CD4-positive, alpha-beta T cell treated with Interferon alpha-2 for 1 hour (primary cell): ENCODE measurements at places on chromosomes 6 and 20.

DNA sequence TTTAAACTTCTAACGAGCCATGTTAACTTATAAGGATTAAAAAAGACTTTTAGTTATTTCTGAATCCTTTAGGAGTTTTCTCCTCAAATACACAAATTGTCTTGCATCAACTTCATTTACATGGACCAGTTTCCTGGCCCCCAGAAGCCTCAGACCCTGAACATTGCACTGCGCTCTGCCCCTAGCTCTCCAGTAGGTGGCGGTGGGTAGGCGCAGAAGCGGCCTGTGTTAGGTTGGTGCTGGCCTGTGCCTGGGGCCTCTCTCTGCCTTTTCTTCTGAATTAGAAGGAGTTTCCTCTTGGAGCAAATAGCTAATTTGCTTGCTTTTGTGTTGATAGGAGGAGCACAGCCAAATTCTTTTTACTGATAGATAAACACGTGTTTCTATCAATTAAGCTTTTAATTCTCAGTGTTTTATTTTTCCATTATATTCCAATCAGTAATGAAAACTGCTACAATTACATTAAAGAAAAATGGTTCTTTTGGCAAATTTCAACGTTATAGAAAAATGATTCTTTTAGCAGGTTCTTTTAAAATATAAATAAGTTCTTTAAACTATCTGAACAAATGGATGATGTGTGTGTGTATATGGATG lies 44.4 kb downstream of the DTD1 start:
- DNase-seq = peak; percentile 54

DNA sequence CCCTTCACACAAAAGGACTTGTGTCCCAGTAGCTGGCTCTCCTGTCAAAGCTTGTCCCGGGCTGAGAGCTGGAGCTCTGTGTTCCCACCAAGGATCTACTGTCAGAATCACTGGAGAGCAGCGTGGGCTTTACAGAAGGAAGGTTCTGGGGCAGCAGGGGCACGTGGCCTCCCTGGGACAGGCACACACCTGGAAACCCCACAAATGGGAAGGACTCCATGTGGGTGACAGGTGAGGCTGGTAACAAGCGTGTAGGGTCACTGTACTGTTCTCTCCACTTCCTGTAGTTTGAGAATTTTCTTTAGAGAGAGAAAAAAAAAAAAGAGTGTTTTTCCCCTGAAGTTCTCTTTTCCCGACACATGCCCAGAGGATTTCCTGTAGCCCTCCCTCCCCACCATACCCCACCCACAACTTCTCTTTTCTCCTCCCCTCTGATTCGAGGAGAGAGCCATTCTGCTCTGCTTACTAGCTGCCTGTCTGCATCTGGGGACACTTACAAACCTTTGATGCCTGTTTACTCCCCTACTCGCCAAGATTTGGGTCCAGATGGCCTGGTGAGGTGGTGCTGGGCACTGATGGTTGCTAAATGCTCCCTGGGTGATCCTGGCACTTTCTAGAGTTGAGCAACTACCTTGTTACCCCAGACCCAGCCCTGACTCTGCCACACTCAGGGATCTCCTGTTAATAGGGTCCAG lies 84.1 kb upstream of the SIRPA start:
- DNase-seq = no peak

DNA sequence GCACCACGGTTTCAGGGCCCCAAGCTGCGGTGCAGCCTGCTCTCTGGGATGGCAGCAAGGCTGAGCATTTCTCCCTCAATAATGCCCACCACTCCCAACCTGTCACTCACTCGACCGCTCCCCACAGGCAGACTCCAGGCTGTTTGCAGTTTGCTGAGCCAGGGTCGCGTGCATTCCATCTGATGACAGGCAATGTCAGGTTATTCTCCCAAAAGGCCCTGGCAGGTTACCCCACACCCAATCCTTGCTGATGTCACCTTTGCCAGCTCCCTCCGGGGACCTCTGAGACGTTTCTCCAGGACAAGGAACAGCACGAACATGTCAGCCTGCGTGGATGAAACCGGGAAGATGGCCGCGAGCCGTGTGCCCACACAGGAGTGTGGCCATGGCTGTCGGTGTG lies 7.1 kb upstream of the SLCO4A1 start:
- no peak for DNase-seq

GRCh38 chr20:25025986-25026605 lies 31.8 kb downstream of the ACSS1 start:
- no peak for DNase-seq

DNA sequence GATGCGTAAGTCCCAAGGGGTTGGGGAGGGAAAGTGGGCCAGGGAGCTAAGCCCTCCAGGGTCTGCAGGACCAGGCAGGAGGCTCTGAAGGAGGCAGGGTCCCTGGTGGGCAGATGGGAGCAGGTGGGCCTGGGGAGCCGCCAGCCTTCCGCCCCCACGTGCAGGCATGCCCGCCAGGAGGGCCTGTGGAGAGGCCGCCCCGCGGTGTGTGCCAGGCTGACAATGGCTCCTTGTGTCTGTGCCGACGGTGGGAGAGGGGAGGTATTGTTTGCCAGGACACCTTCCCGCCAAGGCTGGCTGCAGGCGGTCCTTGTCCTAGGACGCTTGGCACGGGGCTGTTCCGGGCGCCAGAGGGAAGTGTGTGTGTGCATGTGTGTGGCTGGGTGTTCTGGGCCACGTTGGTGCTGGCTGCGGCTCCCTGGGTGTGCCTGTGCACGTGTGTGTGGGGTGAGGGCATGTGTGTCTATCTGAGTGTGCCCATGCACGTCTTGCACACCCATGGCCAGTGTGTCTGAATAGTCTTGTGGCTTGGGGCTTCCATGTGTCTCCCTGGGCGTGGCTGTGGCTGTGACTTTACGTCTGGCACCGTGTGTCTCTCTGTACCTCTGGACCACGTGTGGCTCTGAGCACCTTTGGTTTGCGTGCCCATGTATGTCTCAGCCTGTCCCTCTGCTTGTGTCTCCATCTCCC lies 153.0 kb downstream of the CEBPB start:
- no peak for DNase-seq

DNA sequence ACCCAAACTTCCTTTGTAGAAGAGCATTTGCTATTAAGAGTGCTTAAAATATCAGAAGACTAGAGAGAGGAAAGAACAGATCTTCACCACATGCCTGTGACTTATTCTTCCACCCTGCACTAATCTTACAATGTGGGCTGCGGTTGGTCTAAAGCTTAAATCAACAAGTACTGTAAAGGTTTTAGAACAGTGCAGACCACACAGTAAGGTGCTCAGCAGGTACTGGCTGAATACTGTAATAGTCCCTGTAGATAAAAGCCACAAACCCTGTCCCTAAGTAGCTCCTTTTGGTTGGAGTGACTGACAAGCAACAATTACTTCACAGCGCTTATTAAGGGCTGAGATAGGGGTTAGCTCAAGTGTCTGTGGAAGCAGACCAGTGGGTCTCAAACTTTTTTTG lies 972 bp upstream of the PHF3 start:
- DNase-seq = no peak

DNA sequence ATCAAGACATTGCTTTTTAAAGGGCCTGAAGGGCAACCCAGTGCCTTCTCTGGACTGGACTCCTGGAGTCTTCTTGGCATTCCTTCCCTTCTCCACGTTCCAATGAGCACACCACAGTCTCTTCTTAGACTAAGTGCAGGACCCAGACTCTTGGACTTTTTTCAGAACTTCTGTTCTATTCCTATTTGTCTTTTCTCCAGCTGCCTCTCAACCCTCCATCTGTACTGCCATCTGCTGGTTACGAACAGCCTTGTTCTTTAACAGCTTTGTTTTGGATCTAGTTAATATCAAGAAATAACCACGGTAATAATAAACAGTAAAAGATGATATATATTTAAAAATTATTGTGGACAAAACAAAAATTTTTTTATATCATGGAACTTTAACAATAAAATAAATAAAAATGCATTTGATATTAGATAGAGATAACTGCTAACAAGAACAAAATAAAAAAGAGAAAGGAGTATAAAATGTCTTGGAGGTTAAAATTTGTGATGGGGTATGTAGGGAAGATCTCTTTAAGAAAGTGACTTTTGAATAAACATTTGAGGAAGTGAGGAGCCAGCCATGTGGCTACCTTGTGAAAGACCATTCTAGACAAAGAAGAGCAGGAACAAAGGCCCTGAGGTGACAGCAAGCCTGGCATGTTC lies 105.1 kb upstream of the HCRTR2 start:
- no peak for DNase-seq

GRCh38 chr6:163414117-163414945 lies at the start of gene QKI:
Gene QKI (plus strand): TSS chr6:163414718. CDS start chr6:163415194, 476 bp downstream.
- DNase-seq = peak; percentile 85

- DNase-seq = no peak
Measured at GRCh38 chr6:52843605-52844004, 3.0 kb upstream of the GSTA5 start.

- DNase-seq = no peak
Measured at GRCh38 chr20:47453167-47453782, 48.4 kb upstream of the NCOA3 start.

- DNase-seq = no peak
Measured at GRCh38 chr6:148770408-148771211, 23.8 kb downstream of the UST start.

- no peak for DNase-seq
Measured at GRCh38 chr6:161029195-161029809, 37.7 kb downstream of the MAP3K4 start.

DNA sequence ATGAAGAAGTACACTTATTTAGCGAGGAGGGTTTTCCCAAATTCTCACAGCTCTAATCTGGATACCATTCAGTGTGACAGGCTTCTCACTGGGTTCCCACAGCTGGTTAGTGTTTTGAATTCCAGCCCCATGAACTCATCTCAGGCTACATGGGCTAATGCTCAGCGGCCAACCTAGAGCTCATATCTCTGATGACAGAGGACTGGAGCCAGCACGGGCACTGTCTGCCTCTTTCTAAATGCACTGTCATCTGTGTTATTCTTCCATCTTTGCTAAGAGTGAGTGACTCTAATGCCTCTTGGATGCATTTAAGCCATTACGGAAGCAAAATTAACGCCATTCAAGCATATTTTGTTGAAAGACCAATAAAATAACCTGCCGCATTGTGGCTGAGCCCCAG lies 308.9 kb upstream of the JAG1 start:
- no peak for DNase-seq

- peak; percentile 37 for DNase-seq
Measured at GRCh38 chr6:4134841-4135664, at the start of gene ECI2. Gene ECI2 (minus strand): TSS chr6:4135575. CDS start chr6:4135560, 15 bp downstream.

GRCh38 chr20:48635791-48636267 lies 192.0 kb downstream of the PREX1 start:
- peak; percentile 44 for DNase-seq

- no peak for DNase-seq
Measured at GRCh38 chr6:15673666-15674065, 10.8 kb upstream of the DTNBP1 start.

DNA sequence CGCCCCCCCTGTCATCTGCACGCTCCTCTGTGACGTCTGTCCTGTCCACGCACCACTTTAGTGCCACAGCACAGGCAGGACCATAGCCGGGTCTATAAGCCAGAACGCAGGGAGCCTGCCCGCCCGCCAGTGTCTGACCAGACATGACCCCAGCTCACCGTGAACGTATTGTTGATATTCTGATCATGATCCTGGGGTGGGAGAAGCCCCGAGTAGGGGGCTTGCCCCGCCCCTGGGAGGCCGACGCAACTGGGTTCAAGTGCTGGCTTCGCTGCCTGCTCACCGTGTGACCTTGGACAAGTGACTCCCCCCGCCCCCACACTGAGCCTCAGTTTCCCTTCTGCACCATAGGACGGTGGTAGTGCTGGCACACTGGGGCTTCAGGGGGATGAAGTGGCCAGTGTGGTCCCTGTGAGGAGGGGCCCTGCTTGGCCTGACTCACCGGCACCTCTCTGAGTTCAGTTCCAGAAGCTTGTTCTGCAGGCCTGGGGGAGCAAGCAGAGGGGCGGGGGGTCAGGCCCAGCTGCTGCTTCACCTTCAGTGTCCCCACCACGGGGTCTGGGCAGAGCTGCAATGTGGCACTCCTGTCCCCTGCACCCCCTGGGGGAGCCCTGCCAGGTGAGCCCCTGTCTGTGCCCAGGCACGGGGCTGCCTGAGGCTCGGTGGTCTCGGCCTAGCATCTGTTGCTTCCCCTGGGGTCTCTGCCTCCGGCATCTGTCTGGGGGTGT lies 9.2 kb downstream of the RBBP8NL start:
- DNase-seq = no peak

DNA sequence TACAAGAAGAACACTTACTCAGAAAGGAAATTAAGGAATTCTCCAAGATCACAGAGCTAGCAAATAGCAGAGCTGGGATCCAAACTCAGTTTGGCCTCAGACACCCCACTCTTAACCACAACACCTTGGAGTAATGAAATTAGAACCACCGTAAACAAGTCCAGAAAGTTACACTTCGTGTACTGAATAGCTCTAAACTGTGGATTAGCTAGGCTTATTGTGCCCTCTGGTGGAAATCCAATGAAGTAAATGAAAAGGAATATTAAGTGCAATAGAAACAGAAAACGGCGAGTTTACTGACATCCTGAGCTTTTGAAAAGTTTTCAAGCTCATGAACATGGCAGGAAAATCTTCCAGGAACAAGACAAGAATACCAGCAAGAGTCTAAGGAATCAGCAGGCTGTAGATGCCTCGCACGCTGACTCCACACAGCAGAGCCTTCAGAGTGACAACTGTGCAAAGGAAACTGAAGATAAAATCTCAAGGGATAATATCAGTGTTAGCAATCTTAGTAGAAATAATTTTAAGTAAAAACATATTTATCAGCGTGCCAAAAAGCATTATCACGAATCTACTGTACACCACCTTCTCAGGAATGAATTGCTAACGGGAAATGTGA lies 34.6 kb downstream of the FBXO5 start:
- DNase-seq = no peak

- no peak for DNase-seq
Measured at GRCh38 chr6:128870746-128871145, 12.2 kb upstream of the LAMA2 start.

- DNase-seq = no peak
Measured at GRCh38 chr6:3888153-3888957, 39.2 kb downstream of the FAM50B start.

DNA sequence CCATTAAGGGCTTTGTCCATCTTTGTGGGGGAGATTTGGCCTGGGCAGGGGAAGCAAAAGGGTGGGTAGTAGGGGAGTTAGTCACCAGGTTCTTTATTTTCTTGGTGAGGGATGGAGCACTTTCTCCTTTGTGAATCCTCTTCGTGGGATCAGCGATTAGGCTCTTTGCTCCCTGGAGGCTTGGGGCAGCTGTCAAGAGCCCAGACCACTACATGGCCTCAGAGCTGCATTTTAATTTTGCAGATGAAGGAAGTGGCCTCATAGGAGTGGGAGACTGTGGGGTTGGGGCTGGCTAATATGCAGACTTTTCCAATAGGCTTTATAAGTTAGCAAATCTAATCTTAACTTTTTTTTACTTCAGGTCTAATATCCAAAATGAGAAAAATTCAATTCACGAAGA lies 168.1 kb upstream of the DEFB112 start:
- no peak for DNase-seq

- DNase-seq = no peak
Measured at GRCh38 chr20:43559147-43559987, 540 bp downstream of the SGK2 start.

DNA sequence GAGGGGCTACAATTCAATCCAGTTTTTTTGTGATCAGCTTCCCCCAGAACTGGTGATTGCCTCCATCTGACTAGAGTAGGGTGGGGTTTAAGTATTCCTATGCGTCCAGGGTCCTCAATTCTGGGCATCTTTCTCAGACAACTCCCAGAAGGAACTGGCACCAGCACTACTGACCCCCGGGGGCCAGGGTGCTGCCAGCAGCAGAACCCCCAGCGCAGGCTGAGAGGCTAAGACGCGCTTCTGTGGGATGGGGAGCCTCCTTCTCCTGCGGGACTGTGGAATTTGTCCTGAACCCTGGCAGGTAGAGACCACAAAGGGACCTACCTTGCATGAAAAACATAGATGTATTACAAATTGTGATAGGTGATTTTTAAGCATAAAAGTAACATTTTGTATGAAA lies 124.4 kb downstream of the PACRG start:
- DNase-seq = no peak

- peak; percentile 39 for DNase-seq
Measured at GRCh38 chr20:37615340-37616109, 78.3 kb upstream of the CTNNBL1 start.
